Progenitor cell of endocrine pancreas (in vitro differentiated cells): ENCODE measurements at places on chromosomes 5 and 9.

GRCh38 chr9:82912645-82913044 is 150.3 kb downstream of the RASEF start:
- no peak for DNase-seq

DNA sequence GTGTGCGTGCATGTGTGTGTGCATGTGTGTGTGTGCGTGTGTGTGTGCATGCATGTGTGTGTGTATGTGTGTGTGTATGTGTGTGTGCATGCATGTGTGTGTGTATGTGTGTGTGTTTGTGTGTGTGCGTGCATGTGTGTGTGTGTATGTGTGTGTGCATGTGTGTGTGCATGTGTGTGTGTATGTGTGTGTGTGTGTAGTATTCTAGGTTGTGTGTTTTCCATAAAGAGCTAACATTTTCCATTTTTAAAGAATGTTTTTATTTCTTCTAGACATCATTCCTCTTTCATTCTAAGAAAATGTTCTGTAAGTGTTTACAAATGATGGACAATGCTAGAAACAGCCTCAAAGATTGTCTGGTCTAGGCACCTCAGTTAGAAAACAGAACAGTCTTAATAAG is 15.6 kb downstream of the ENTREP1 start:
- no peak for DNase-seq

DNA sequence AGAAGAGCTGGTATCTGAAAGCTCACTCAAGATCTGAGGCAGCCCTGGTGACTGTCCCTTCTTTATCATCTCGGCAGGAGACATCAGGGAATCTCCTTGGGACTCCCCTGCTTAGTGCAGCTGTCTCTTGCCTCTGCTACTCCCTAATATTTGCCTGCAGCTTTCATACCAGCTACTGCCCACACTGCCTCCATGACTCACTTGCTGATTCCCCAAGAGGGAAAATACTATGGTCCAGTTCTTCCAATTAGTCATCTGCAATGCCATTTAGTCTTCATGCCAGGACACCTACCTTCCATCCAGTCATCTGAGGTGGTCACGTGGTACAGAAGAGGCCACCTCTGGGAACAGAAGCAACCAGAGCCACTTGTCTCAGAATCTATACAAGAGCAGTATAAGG is 270.8 kb downstream of the NTRK2 start:
- DNase-seq, result no peak

DNA sequence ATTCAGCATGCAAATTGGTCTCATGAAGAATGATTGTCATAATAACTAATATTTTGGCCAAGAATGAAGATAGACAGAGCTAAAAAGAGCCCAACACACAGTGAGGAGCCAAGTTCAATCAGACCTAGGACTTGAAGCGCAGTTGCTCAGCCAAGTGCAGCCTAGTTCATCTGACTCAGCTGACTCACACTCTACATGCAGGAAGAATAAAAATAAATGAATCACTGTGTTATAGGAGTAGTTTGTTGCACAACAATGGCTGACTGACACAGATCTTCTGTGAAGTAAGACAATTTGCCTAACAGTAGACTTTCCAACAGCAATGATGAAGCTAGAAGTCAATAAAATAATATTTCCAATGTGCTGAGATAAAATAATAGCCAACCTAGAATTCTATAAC is 261.5 kb downstream of the CEMIP2 start:
- DNase-seq, result no peak

DNA sequence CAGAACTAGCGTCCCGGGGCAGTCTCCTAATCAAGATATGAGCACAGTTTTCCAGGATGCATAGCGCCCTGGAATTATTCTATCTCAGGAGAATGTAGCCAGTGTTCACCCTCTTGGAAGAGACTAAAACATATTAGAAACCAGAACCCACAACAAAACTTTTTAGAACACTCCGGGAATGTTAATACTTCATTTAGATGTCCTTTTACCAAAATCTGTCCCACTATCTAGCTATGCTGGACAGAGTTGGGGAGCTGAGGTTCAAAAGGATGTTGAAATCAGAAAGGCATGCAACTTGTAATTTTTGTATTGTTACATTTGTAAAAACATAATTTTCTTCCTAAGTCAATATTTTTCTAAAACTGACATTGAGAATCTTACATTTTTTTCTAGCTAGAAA is 386.5 kb upstream of the RFX3 start:
- DNase-seq, result no peak

- no peak for DNase-seq
These were observed 51.2 kb downstream of the ZNF618 start for GRCh38 chr9:113927277-113927676.

- no peak for DNase-seq
These were observed 40.3 kb upstream of the BARHL1 start for GRCh38 chr9:132541870-132542830.

GRCh38 chr5:38250763-38251448 is 7.5 kb upstream of the EGFLAM start:
- no peak for DNase-seq

DNA sequence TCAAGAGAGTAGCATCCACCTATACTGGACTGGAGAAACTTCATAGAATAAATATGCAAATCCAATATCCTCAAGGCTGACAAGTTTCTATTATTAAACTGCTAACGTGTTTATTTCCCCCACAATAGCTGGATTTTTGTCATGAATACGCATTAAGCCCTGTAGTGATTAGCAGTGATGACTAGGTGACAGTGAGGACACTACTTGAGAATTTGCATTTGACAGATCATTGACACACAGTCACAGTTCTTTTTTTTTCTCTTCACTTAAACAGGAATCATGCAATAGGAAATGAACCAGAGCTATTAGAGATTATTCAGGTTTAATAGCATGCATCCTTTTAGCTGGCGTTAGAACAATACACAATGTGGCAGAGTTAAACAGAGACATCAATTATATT is 35.3 kb downstream of the MPDZ start:
- DNase-seq, result no peak

- DNase-seq, result no peak
These were observed 34.7 kb upstream of the DMXL1 start for GRCh38 chr5:119036101-119036762.

- DNase-seq, result no peak
These were observed 332.4 kb downstream of the KCTD16 start for GRCh38 chr5:144503123-144503522.

- no peak for DNase-seq
These were observed 57.3 kb upstream of the DMRT1 start for GRCh38 chr9:784202-784601.

DNA sequence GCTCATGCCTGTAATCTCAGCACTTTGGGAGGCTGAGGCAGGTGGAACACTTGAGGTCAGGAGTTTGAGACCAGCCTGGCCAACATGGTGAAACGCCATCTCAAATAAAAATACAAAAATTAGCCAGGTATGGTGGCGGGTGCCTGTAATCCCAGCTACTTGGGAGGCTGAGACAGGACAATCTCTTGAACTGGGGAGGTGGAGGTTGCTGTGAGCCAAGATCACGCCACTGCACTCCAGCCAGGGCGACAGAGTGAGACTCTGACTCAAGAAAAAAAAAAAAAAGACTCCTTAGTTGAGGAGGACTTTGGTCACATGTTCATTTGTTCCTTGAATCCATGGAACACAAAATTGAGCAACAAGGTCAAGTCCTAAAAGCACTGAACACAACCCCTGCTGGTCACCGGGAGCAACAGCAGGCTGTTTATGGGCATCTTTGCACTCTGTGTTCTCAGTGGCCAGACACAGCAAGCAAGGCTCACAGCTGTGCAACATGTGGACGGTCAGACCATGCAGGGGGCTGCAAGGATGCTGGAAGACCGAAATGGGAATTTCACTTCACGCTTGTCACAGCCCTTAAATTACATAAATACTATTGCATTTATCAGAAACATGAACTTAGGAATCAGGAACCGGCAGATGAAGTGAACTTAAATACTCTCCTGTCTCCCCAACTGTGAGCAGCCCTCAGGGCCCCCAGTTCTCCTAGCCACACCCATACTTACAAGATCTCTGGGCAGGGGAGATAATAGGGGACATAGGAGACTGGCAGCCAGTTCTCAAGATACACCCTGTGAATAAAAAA is 2.8 kb downstream of the GBGT1 start:
- DNase-seq, result no peak

DNA sequence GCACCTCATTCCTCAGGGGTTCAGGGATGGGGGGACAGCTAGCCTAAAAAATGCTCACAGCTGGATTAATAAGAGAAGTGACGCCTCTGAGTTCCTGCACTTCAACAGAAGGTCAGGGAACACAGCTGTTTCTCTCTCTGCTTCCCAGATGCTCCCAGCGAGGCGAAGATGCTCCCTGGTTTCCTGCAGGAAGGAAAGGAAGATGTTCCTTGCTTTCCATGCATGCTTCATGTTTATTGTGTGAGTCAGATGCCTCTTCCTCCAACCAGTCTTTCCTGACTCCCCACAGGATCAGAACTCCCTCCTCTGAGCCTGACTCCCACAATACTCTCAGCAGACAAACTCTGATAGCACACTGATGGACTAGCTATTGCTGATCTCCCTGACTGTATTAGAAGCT is 71.9 kb downstream of the MFAP3 start:
- no peak for DNase-seq

DNA sequence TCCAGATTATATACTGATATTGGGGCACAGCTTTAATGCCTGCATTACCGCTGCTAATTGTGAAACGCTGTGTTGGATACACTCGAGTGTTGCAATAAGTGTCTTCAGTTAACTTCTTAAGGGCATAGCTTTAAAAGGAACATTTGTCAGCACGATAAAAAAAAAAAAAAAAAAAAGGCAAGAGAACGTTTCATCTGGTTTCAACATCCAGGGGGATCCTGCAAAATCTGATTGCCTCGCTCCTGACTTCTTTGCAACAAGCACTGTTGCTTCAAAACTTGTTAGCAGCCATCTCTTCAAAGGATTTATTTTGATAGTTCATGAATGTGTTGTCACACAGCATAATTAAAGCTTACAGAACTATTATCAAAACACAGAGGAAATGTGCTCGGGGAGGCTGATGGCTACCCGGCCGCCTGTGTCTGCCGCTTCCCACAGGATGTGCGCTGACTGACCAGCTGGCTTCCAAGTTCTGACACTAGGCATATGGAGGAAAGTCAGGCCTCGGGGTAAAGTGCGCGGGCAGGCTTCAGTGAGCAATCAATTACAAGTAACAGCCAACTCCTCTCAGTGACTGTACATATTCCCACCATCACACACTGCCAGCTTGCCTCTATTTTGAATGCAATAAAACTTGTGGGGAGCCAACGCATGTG is 77.7 kb downstream of the EBF1 start:
- DNase-seq, result no peak

- DNase-seq, result no peak
These were observed 250.4 kb downstream of the NSG2 start for GRCh38 chr5:174295702-174296436.

DNA sequence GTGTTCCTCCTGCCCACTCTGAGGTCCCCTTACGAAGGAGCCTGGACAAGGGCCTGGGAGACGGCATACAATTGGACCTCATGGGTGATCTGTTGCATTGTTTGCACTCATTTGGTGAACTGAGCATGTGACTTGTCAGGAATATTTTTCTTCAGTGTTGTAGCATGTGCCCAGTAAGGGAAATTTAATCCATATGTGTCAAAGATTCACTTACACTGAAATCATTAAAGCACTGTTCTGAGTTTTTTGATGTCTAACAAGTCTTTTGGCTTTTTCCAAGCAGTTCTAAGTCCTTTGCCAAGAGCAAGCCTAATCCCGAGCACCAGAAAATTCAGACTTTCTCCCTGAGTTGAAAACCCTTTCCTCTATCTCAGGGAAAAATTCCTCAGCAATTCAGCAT is 61.6 kb upstream of the RPS23 start:
- no peak for DNase-seq

DNA sequence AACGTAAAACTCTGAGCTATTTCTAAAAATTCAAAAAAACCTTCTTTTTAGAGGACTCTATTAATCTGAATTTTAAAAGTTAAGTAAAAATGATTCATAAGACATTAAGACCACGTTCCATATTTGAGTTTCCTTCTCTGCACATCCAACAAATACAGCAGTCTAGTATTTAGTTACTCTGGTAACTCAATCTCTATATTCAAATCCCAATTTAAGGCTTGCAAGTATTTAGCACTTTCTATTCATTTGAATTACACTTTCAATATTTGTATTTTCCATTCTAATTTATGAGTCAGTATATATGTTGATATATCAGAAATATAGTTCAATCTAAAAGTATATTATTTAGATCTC is 17.7 kb downstream of the RFX3 start:
- DNase-seq, result no peak

GRCh38 chr9:80292231-80292630 is 720.5 kb downstream of the TLE4 start:
- no peak for DNase-seq
